ENCODE measurements at places on chromosomes 7 and 10. TPM values are rescaled to one million over a fixed set of nuclear protein-coding genes. Genes with fewer than 3 reads are reported as not detected.

DNA sequence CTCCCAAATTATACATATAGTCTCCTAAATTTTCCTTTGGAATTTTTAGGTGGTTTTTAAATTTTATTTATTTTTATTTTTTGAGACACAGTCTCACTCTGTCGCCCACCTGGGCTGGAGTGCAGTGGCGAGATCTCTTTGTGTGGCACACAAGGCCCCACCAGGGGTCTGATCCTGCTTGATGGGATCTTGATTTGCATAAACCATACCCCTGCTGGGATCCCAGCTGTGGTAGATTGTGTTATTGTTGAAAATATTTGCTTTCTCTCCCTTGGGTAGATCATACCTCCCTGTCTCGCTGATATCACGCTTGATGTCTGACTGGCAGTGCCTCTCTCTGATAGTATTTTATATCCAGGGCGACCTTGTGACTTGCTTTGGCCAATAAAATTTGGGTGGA, 5.6 kb upstream of the MUC3A start:
- H3K36me3 ChIP-seq, result no peaks in the 10 kb centered on the region
- H3K4me1 ChIP-seq, result no peaks in the 10 kb centered on the region
- H3K27me3 ChIP-seq, result peaks cover 6% of the 10 kb centered on the region
- DNase-seq, result no peak

Gene PDE1C
- total RNA-seq, result 15.5 TPM

DNA sequence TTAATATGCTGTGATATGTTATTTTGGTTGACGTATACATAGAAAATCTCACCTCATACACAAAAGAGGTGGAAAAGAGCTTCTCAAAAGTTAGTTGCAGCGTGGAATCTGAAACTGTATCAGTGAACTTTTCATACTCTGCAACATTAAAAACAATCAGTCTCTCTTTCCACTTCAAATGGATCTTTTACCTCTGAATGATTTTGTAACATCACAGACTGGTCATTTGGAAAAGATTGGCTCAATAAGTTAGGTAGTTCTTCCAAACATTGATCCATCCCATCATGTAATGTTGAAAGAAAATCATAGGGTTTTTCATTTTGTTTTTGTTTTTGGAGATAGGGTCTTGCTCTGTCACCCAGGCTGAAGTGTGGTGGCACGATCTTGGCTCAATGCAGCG, 131.1 kb downstream of the AHR start:
- H3K4me3 ChIP-seq, result no peak overlapping the region
- H3K27me3 ChIP-seq, result no peaks in the 10 kb centered on the region
- H3K36me3 ChIP-seq, result no peaks in the 10 kb centered on the region
- no peaks in the 10 kb centered on the region for H3K4me1 ChIP-seq

DNA sequence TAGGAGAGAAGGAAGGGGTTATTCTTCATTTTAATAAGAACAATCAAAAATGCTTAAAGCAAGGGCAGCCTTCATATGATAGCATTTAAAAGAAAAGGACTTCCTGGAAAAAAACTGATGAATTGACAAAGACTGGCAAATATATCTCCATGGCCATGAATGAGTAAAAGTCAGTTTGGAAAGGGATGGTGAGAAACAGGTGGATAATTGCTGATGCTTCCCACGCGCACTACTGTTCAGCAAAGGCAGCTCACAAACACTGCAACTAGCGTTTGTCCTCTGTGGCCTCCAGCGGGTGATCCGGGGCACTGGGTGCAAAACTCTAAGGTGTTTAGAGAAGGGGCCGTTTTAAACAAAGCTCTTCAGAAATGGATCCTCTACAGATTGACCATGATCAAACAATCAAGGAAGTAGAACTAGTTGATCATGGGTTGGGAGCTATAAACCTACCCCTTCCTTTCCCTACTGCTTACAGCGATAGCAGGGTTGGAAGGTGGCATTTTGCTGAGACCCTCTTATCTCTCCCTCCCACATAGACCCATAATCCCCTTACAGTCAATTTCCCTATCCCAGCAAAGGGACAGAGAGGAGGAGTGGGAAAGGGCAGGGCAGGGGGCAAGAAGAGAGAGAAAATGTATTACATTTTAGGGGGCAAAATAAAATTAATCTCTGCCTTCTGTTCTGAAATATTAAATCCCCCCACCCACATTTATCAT, 53.8 kb downstream of the SMURF1 start:
- H3K4me3 ChIP-seq, result no peak overlapping the region
- no peaks in the 10 kb centered on the region for H3K4me1 ChIP-seq
- no peak for DNase-seq
- H3K36me3 ChIP-seq, result no peaks in the 10 kb centered on the region
- H3K27ac ChIP-seq, result no peak overlapping the region

- peak; percentile 83 for DNase-seq
- H3K4me1 ChIP-seq, result peaks cover 3% of the 10 kb centered on the region
- H3K27me3 ChIP-seq, result no peaks in the 10 kb centered on the region
- no peaks in the 10 kb centered on the region for H3K36me3 ChIP-seq
These were observed 361 bp upstream of the PLXDC2 start for GRCh38 chr10:19815731-19816410.

Gene CFAP69
- 8.4 TPM for total RNA-seq

Gene ESYT2
- total RNA-seq, result 55.5 TPM

DNA sequence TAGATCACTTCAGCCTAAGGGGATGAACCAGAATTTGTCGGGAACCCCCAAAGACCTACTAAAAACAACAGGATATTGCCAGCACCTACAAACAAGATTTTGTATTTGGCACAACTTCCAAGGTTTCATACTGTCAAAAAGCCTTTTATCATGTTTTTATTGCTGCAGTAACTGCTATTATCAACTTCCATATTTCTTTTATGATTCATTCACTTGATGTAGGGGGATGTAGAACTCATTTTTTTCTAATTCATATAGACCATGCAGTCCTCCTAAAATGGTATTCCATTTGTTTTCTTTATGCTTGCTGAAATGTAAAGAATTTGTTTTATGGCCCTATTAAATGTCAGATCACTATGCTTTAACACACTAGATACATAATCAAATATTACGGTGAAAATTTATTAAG, 30.0 kb upstream of the WNT16 start:
- H3K27me3 ChIP-seq, result no peaks in the 10 kb centered on the region
- no peaks in the 10 kb centered on the region for H3K4me1 ChIP-seq
- no peak overlapping the region for H3K4me3 ChIP-seq
- no peaks in the 10 kb centered on the region for H3K36me3 ChIP-seq

Gene CLDN3
- 12.8 TPM for total RNA-seq

DNA sequence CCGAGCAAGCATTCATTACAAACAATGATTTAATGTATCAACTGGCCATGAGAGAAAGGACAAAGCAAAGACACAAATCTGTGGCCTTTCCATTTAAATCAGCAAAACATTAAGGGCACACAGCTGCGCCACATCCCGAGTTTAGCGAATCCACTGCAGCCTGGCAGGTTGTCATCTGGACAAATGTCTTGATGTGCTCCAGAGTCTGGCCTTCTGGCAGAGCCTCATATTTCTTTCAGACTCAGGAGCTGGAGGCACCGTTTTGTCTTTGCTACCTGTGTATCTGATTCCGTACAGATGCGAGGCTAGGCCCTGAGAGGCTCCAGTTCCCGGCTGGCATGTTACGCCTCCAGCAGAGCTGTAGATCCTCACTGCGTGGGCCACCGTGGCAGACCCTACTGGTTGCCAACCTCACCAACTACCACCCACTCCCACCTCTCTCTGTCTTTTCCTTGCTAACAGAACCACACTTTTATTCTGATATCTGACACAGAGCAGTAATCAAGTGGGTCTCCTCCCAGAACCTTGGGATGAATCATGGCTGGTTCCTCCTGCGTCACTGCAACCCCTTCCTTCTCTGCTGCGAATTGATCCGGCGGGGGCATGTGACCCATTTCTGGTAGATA, 40.9 kb upstream of the EFCAB10 start:
- H3K36me3 ChIP-seq, result peaks cover 66% of the 10 kb centered on the region
- no peak overlapping the region for H3K27ac ChIP-seq
- no peak overlapping the region for H3K4me3 ChIP-seq
- no peak for DNase-seq
- H3K4me1 ChIP-seq, result no peaks in the 10 kb centered on the region

DNA sequence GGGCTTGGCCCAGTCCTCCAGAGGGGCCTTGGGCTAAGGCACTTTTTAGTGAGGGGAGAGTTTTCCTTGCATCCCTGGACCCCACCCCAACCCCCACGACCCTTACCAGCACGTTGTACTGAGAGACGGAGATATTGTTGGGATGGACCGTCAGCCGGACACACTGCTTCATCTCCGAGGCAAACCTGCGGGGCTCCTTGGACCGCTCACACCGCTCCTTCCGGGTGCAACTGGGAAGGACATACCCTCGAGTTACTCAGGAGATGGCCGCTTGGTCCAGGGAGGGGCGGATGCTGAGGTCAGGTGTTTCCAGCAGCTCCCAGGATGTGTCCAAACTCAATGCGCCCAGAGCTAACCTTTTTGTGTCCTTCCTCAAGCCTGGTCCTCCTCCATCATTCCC, 348.0 kb downstream of the PLXNA4 start:
- no peaks in the 10 kb centered on the region for H3K36me3 ChIP-seq
- H3K4me1 ChIP-seq, result no peaks in the 10 kb centered on the region
- H3K27me3 ChIP-seq, result no peaks in the 10 kb centered on the region
- no peak overlapping the region for H3K27ac ChIP-seq

- DNase-seq, result peak; percentile 74
- H3K4me1 ChIP-seq, result peaks cover 5% of the 10 kb centered on the region
- no peak overlapping the region for H3K27ac ChIP-seq
- H3K36me3 ChIP-seq, result no peaks in the 10 kb centered on the region
- no peak overlapping the region for H3K4me3 ChIP-seq
- peaks cover 8% of the 10 kb centered on the region for H3K27me3 ChIP-seq
These were observed 22.0 kb upstream of the OPALIN start for GRCh38 chr10:96380821-96381220.

DNA sequence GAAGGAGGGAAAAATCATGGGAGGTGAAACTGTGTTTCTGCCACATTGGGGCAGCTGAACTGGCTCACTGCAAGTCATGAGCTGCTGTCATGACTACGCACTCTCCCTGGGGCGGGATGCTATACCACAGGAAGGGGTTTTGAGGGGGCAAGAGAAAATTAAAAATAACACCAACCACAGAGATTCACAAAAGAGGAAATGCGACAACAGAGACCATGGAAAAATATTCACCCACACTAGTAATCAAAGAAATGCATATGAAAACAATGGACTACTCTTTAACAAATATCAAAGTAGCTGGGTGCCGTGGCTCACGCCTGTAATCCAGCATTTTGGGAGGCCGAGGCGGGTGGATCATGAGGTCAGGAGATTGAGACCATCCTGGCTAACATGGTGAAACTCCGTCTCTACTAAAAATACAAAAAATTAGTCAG, 65.2 kb upstream of the TM9SF3 start:
- no peak overlapping the region for H3K27ac ChIP-seq
- H3K27me3 ChIP-seq, result no peaks in the 10 kb centered on the region
- DNase-seq, result no peak
- no peak overlapping the region for H3K4me3 ChIP-seq
- peaks cover 14% of the 10 kb centered on the region for H3K36me3 ChIP-seq

Gene SRGN
- 232 TPM for total RNA-seq

GRCh38 chr7:27367933-27368549, 125.4 kb downstream of the EVX1 start:
- no peak overlapping the region for H3K27ac ChIP-seq
- no peak for DNase-seq
- no peaks in the 10 kb centered on the region for H3K36me3 ChIP-seq
- no peak overlapping the region for H3K4me3 ChIP-seq

GRCh38 chr7:111226800-111227199, 135.9 kb downstream of the LRRN3 start:
- H3K36me3 ChIP-seq, result no peaks in the 10 kb centered on the region
- no peaks in the 10 kb centered on the region for H3K4me1 ChIP-seq
- no peak for DNase-seq
- no peak overlapping the region for H3K27ac ChIP-seq
- H3K27me3 ChIP-seq, result no peaks in the 10 kb centered on the region
- H3K4me3 ChIP-seq, result no peak overlapping the region

Gene MTURN
- 39.4 TPM for total RNA-seq

DNA sequence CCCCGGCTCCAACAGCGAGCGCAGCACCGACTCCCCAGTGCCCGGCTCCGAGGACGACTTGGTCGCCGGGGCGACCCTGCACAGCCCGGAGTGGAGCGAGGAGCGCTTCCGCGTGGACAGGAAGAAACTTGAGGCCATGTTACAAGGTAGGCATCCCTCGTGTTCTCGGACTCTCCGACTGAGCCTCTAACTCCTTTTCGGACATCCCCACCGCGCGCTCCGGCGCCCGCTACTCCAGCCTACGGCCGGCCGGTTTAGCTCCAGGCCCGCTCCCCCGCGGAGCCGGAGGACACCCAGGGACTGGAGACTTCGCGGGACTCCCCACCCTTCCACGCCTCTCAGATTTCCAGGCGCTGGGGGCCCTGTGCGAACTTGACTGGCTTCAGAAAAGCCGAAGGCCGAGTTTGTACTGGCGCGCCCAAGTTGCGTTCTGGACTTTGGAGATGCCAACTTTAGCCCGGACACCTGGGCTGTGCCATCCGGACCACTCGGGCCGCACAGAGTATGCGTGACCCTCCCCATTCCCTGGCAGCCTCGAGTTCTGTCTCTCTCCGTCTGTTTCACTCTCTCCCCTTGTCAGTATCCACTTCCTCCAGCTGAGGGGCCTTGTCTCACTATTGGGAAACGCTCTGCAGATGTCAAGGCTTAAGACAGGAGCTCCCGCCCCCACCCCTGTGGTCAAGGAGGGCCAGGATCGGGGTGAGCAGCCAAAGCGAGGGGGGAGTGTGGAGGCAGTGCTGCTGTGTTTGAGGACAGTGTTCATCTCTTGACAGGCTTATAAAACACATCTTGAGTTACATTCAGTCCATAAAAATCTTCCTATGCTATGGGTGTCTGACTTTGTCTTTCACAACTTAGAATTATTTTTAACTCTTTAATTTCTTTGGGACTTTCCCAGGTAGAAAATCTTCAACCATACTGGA, 777 bp downstream of the BICC1 start:
- H3K27me3 ChIP-seq, result peaks cover 29% of the 10 kb centered on the region
- H3K4me1 ChIP-seq, result peaks cover 14% of the 10 kb centered on the region
- no peaks in the 10 kb centered on the region for H3K36me3 ChIP-seq
- DNase-seq, result peak; percentile 47

DNA sequence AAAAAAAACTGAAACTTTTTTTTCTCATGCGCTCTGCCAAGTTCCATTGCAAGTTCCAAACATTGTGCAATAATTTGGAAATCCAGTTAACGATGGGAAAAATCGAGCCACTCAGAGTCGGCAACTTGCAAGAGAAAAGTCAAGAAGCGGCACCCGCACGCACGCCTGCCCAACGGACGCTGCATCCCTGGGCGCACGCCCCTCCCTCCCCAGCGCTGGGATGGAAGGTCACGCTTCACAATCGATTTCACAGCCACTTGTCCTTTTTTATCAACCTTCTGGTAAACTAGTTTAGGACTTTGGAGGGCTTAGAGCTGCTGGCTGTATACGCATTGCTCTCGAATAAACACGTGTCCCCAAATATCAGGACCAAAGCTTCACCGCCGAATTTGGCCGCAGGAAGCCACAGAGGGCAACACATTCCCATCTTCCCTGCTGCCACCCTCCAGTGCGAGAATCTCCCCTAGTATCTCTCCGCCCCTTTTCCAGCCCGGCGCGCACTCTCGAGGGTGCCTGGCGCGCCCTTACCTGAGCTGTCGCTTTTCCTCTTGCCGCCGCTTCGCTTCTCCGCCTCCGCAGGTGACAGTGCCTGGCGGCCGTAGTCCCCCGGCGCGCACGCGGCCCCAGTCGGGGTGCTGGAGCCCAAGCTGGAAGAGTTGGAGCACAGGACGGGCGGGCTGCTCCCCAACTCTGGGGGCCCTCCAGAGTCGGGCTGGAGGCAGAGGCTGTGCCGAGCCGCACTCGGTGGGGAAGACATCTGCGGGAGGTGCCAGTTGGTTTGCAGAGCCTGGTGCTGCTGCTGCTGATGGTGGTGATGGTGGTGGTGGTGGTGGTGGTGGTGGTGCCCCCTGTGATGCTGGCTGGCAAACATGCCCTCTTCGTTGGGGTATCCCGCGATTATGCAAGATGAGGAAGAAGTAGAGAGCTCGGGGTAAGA, 857 bp downstream of the MEOX2 start:
- DNase-seq, result peak; percentile 50
- peak overlapping the region; percentile 80 for H3K27ac ChIP-seq
- H3K4me3 ChIP-seq, result peak overlapping the region; percentile 57
- H3K27me3 ChIP-seq, result peaks cover 42% of the 10 kb centered on the region
- no peaks in the 10 kb centered on the region for H3K36me3 ChIP-seq

Data from lower lobe of right lung (tissue), 2 donors.